Hair follicular keratinocyte (primary cell): ENCODE measurements at places on chromosomes 4 and X. TPM values are rescaled to one million over a fixed set of nuclear protein-coding genes. Genes with fewer than 3 reads are reported as not detected.

Gene CENPVL2
- not detected in 2 replicates for total RNA-seq

Gene CCDC120
- 5.5 and 6.6 TPM in 2 replicates for total RNA-seq

Gene FRG2
- total RNA-seq = not detected in 2 replicates

Gene RBMXL3
- total RNA-seq = not detected in 2 replicates

Gene IL2RG
- total RNA-seq = not detected in 2 replicates

Gene TBC1D8B
- 5.0 and 5.8 TPM in 2 replicates for total RNA-seq

Gene IL13RA2
- total RNA-seq = 2.2 and 6.2 TPM in 2 replicates

Gene DACH2
- not detected in 2 replicates for total RNA-seq

Gene RAI2
- total RNA-seq = not detected in 2 replicates
